ENCODE measurements at places on chromosomes 3 and 15.

- DNase-seq: no peak
Measured at GRCh38 chr3:31095255-31095654, 200.8 kb upstream of the GADL1 start.

DNA sequence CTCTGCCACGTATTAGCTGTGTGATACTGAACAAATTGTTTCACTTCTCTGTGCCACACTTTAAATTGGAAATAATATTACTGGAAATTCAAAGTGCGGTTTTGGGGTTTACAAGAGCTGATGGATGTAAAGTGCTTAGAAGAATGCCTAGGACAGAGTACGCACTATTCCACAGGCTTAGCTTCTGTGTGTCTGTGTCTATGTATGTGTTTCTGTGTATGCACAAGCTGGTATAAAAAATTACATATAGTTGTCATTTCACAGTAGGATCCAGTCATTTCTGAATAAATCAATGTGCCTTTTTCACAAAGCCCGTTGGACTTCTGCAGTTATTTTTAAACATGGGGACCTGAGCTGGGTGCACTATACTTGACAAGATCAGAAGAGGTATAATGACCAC is 370.4 kb downstream of the TUSC7 start:
- DNase-seq: no peak

DNA sequence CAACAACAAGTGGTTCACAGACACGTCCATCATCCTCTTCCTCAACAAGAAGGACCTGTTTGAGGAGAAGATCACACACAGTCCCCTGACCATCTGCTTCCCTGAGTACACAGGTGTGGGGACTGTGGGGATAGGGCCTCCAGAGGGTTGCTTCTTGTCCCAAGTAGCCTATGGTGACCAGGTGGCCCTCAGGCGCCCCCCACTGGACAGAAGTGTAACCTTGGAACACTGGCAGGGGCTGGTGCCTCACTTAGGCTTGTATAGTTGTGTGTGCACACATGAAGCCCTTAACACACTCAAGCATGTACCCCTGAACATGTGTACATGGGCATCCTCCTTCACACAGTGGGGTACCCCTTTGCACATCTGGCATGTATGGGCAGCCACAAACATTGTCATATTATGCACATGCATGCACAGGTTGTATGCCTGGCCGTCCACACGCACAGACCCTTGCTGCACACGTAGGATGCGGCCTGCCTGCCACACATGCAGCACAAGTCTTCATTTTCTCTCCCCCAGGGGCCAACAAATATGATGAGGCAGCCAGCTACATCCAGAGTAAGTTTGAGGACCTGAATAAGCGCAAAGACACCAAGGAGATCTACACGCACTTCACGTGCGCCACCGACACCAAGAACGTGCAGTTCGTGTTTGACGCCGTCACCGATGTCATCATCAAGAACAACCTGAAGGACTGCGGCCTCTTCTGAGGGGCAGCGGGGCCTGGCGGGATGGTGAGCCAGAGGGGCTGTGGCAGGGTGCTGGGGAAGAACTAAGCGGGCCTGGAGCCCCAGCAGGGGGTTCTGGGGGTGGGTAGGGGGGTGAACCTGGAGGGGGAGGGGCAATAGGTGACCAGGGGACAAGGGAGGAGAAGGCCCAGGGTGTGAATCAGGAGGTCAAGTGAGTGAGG is 11.7 kb upstream of the SEMA3B start:
- no peak for DNase-seq

GRCh38 chr3:13477943-13478342 is 2.2 kb upstream of the HDAC11 start:
- no peak for DNase-seq

- DNase-seq: no peak
Measured at GRCh38 chr15:27438403-27439375, 467.7 kb downstream of the GABRG3 start.

All from GM10248 (cell line).